GM13977 (cell line): ENCODE measurements at places on chromosomes 2 and 18.

GRCh38 chr18:62175521-62175920 lies 11.3 kb downstream of the PIGN start:
- DNase-seq, result no peak

DNA sequence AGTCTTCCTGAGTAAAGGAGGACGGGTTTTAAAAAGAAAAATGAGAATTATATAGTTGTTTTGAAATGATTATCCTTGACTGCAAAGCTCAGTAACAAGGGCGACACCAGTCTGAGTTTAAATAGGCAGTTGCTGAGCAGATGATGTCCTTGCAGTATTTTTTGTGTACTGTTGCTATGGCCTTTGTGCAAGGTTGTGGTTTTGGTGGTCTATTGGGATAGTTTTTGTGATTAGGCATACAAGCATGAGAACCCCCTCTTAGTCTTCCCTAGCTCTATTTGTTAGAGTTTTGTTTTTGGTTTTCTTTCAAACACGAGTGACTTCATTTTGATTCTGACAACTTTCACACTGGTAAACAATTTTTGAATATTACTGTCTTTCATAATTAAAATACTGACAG lies 64.1 kb downstream of the TAF4B start:
- no peak for DNase-seq

- DNase-seq, result no peak
These were observed 8.2 kb downstream of the SLC35F6 start for GRCh38 chr2:26772064-26773001.

DNA sequence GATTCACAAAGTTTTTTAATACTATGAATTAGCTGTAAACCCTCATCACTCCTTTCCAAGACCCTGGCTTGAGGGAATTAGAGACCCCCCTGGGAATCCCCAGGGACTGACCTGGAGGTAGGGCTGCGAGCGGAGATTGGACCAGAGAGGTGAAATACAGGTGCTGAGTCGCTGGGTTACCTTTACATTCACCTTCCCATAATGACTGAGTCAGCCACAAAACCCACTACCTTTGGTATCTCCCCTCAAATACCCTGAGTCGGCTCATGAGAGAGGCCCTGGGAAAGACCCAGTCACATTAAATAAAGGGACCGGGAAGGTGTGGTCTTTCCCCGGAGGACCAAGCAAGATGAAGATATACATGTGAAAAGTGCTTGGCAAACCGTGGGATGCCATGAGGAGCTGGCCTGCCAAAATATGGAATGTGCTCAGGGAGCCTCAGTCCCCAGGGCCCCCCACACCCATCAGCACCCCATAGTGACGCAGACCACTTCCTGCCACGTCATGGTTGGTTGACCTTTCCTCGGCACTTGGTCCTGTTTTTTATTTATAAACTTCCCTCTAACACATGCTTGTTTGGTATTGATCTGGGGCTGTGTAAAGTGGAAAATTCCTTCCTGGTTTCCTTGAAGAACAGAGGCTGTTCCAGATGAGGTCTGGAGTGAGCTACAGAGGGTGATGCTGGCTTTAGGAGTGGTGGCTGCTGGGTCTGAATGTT lies 51.4 kb downstream of the IL1RL2 start:
- no peak for DNase-seq

DNA sequence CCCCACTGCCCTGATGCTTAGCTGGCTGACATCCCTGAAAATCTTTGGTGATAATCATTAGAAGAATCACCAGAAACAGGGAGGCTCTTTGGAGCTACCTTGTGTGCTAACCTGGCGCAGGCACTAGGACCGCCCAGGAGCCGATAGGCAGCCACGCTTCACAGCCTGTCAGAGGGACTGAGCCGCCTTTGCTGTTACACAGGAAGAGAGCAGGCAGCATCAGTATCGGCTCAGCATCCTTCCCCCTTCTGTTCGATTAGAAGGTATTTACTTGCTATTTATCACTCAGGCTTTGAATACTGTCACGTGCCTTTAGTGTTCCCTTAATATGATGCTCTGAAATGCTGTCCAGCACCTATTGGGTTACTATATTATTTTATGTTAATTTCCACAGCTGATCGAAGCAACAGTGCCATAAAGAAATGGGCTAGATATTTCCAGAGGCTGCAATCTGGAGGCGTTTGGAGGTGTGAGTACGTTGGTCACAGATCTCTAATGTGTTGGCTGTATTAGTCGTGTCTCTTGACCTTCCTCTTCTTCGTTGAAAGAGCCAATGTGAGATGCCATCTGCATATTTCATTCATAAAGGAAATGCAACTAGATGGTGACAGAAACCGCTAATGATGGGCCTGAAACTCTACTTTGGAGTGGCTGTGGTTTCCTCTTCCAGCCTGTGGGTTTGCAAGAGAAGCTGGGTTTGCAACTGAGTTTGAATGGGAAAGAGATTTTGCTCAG lies 110.4 kb upstream of the RAB27B start:
- DNase-seq, result peak; percentile 34
